ENCODE measurements at places on chromosomes 13 and 19.
A peak's percentile ranks its signal among the peaks of the same experiment; 100 is the strongest.

- no peak for DNase-seq
These were observed 71.2 kb downstream of the SPACA7 start for GRCh38 chr13:112447306-112447705.

DNA sequence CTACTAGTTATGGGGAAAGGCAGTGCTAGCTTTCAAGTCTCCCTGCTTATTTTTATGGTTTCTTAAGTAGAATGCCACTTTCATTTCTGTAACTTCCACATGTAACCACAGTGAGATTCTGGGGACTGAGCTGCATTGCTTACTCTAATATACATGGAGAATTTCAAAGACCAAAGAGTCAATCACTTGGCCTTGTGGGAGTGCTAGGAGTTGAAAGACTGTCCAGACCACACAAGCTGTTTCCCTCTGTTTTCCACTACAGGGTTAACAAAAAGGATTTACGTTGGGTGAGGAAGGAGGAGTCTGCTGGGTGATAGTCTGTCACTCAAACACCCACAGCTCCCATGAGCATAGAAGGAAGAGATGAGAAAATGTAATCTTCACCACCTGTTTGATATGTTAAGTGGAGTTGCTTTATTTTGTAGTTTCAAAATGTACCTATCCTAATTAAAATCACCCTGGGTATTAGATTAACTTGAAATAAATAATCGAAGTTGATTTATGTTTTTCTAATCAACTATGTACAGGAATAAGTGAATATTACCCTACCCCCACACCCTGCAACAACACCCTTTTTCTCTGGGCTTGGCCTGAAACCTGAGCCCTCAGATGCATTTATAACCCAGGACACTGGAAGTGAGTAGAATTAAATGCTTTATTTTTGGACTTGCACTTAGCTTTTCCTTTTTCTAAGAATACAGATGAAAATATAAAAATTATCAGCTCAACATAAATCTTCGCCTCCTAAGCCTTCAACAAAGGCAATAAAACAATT, 225.8 kb upstream of the SLC10A2 start:
- DNase-seq: no peak

DNA sequence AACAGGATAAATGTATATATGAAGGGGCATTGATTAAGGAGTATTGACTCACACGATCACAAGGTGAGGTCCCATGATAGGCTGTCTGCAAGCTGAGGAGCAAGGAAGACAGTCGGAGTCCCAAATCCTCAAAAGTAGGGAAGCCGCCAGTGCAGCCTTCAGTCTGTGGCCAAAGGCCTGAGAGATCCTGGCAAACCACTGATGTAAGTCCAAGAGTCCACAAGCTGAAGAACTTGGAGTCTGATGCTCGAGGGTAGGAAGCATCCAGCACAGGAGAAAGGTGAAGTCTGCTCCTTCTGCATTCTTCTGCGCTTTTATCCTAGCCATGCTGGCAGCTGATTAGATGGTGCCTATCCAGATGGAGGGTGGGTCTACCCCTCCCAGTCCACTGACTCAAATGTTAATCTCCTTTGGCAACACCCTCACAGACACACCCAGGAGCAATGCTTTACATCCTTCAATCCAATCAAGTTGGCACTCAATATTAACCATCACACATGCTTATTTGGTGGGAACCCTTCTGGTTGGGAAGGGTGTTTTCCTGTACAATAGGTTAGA, 55.1 kb downstream of the SLAIN1 start:
- DNase-seq: no peak

- DNase-seq: no peak
These were observed at the start of gene PALM for GRCh38 chr19:708154-709143. PALM (plus strand) TSS chr19:708935; CDS start chr19:709147, 212 bp downstream.

- DNase-seq: peak; percentile 45
These were observed 231.3 kb downstream of the TBC1D4 start for GRCh38 chr13:75250526-75251178.

DNA sequence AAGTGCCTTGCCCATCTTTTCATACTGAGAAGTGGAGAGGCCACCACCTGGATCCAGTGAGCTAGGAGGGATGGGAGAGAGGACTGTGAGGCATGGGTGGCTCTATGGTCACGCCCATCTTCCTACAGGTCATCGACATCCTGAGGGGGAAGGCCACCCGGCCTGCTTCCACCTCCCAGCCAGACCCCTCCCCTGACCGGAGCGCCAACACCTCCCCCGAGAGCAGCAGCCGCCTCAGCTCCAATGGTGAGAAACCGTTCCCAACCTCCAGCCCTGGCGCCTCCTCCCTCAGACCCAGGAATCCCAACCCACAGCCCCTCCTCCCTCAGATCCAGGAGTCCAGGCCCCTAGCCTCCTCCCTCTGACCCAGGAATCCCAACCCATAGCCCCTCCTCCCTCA, 10.1 kb downstream of the BCL3 start:
- no peak for DNase-seq

GRCh38 chr13:35379663-35380062, 96.8 kb downstream of the MAB21L1 start:
- no peak for DNase-seq

GRCh38 chr13:31455581-31455980, 255.8 kb downstream of the B3GLCT start:
- no peak for DNase-seq

GRCh38 chr19:663682-664117, 686 bp upstream of the RNF126 start:
- no peak for DNase-seq

DNA sequence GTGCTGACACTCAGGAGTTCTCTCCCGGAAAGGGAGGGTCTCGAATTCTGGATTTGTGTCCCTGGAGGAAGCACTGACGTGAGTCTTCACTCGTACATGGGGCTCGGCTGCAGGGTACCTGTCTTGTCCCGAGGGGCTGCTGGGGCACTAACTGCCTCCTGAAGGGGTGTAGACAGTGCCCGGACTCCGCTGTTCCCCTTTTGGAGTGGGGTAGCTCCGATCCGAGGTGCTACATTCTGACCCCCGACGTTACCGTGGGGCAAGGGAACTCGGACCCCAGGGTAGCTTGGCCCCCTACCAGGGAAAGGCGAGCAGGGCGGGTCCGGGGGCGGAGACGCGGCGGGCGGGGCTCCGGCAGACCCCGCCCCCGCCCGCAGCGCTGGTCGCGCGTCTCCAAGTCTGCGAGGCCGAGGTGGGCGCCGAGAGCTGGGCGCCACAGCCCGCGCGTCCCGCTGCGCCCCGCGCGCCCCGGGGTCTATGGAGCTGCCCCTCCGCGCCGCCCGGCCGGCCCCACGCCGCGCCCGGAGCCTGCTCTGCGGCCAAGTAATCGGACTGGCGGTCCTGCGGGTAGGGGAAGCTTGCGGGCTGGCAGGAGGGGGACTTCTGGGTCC, at the start of gene NPAS1:
Gene NPAS1 (plus strand): TSS at position 407 of the 611 bp plus-strand sequence. CDS start 1,211 bp downstream, outside the sequence.
- no peak for DNase-seq

GRCh38 chr13:49810567-49811526, 18.4 kb upstream of the KPNA3 start:
- DNase-seq: no peak

GRCh38 chr13:74487091-74487722, 353.0 kb upstream of the KLF12 start:
- no peak for DNase-seq

DNA sequence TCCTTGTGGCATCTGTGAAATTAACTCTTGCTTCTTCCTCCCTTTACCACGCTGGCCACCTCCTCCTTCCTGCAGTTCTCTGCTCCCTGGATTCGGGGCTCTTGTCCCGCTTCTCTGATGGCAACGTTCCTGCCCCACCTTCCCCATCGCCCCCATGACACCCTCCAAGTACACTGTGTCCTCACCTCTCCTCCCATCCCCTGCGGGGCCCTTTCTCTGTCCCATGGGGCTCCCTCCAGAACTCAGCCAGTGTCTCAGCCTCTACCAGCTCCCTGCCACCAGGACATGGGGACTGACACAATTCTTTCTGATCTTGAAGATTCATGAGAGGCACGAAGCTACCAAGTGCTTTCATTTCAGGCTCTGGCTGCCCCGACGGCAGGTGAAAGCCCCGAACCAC, 9.1 kb downstream of the CARS2 start:
- no peak for DNase-seq

- no peak for DNase-seq
These were observed 39.7 kb upstream of the SACS start for GRCh38 chr13:23473221-23473620.

DNA sequence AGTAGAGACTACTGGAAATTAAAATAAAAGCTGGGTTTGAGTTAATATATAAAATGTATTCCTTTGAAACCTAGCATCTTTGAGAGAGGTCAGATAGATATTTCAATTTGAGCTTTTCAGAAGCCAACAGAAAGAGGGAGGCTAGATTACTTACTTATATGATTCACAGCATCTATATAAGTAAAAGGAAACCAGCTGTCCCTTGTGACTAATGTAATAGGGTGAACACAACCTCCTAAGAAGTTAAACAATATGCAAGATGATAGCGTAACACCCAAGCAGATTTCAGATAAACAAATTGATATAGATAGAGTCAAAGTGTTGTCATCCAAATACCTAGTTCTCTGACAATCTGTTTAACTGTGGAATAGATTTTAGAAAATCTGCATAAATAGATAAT, 393.5 kb upstream of the GPC6 start:
- no peak for DNase-seq

DNA sequence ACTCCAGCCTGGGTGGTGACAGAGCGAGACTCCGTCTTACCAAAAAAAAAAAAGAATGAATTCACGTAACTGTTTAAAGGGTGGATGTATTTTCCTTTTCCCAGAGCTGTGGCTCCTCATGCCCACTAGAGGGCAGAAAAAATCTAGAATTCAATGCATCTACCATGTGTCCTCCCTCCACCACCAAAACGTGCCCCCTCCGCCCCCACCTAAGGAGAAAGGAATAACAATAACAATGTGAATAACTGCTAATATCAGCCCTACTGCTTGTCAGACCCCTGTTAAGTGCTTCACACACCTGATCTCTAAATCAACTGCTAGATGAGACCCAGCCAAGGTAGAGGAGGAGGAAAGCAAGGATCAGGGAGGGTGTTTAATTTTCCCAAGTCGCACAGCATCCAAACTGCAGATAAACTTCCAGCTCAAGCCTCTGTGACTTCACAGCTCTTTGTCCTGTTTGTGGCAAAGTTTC, 20.2 kb upstream of the PNMA8B start:
- DNase-seq: peak; percentile 35

DNA sequence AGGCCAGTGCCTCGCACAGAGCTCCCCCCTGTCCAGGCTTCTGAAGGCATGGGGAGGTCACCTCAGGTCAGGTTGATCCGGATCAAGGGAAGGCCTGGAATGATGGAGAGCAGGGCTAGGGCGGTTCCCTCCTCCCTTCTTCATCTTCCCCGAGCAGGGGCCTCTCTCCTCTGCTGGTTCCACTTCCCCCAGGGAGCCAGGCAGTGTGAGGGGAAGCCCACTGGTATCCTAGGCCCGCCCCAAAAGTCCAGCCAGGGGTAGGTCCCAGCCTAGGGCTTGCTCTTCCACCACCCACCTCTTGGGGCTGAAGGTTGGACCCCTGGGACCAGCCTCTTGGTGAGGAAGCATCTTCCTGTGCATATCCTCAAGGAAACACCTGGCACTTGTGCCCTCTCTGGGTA, 16.4 kb upstream of the PRR19 start:
- DNase-seq: no peak

GRCh38 chr13:51589793-51590192, 5.5 kb downstream of the WDFY2 start:
- DNase-seq: no peak

GRCh38 chr13:61135583-61135982, 280.1 kb downstream of the PCDH20 start:
- no peak for DNase-seq

- no peak for DNase-seq
These were observed at the start of gene PRKCG for GRCh38 chr19:53881482-53882390. PRKCG (plus strand) TSS chr19:53882197; CDS start chr19:53882495, 298 bp downstream.

DNA sequence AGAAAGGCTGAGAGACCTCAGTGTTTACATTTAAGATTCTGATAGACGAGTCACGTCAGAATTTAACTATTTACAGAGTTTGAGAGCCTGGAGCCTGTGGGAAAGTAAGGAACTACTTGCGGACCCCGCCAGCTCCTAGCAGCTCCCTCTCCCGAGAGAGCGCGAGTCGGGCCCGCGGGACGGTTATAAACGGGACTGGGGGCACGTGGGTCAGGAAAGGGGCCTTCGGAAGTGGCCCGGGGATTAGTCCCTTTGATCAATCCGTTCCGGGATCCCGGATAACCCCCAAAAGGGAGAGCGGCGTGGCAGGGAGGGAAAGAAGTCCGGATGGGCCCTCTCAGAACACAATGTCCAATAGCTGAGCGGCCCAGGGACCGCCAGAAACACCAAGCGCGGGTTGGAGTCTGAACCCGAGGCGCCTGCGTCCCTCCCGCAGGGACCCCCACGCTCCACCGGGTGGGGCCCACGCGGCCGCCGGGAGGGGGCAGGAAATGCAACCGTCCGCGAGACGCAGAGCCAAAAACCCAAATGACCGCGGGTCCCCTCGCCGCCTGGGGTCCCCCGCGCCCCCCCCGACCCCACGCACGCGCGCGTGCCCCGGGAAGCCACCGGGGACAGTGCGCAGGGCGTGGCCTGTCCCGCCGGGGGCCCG, 3.6 kb downstream of the ZIC5 start:
- no peak for DNase-seq

DNA sequence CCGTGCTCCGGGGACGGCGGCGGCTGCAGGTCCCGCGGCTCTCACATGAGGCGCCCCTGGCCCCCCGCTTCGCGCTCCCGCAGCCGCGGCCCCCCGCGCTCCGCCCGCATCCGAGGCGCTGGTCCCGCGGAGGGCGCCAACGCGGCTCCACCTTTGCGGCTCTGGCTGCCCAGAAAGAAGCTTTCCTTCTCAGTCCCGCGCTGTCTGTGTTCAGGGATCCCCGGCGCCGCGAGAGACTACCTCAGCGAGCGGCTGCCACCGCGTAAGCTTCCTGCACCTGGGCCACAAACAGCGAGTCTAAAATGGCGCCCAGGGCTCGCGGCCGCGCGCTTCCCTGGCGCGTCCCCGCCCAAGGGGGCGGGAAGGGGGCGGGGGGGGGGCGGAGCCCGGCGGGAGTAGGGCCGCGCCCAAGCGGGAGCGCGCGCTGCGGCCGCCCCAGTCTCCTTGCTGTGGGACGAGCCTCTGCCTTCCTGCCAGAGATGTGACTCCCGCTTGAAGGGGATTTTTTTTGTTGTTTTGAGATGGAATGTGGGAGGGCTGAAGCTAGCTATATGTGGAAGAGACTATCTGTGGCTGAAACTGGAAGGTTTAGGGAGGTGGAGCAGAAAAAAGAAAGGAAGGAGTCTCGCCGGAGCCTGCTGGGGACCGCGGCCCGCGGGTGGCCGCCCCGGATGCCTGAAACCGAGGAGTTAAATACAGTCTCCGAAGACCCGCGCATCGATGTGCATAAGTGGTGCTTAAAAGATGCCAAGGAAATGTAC, at the start of gene FBXL3:
Gene FBXL3 (minus strand): TSS at position 299 of the 761 bp plus-strand sequence. CDS start 5,299 bp downstream, outside the sequence.
- peak; percentile 89 for DNase-seq

DNA sequence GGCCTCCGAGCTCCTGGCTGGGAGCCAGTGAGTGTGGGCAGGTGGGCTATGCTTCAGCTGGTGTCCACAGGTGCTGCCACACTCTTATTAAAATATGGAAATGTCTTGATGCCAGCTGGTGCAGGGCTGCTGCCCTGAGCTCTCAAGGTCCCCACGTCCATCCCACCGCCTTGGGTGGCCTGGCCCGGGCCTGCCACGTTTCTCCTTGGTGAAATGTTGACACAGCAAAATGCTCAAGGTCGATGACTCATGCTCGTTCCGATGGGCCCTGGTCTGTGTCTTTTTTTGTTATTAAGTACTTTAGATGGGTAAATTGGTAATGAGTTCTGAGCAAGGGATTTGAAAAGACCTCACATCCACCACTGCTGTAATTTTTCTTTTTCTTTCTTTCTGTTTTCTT, 524.7 kb downstream of the MYO16 start:
- DNase-seq: no peak

GRCh38 chr13:25662516-25662915, 290.7 kb downstream of the ATP8A2 start:
- no peak for DNase-seq

- DNase-seq: no peak
These were observed 396 bp downstream of the F7 start for GRCh38 chr13:113105921-113106452.
